ENCODE measurements at places on chromosomes 5 and 9.

DNA sequence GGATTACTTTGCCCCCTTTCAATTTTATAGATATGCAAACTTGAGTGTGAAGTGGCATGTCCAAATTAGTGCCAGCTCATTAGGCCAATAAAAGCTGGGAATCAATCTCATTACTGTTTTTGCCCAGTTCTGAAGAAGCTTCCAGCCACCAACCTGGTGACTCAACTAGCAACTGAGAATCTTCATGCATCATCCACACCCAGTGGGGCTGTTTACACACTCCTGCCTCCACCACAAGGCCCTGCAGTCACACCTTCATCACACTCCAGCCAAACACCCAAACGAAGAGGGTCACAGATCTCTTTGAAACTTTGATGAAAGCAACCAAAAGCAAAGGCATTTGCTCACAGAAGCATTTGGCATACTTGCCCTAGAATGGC is 41.3 kb upstream of the S1PR3 start:
- peak; percentile 17 for DNase-seq

GRCh38 chr5:138186002-138186447 is 7.1 kb downstream of the KIF20A start:
- no peak for DNase-seq

DNA sequence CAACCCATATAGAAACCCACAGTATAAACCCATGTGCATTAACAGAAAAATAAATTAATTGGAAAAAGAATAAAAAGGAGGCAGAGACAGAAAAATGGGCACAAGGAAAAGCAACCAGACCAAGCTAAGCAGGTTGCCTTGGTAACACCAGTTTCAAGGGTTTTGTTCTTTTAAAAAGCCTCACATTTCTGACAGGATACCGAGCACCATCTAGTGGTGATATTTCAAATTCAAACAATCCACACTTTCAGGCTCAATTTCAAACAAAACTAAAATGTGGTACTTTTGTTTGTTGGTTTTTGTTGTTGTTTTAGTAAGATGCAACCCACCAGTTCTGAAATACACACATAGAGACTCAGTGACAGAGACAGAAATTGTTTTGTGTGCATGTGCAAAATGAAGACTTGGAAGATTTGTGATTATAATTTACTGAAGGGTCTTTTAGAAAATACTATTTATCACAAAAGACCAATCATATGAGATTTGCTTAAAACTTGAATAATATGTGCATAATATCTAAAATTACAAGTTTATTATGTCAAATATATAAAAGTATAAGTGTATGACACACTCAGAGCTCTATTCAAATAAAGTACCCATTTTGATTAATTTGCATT is 318.2 kb downstream of the SLCO4C1 start:
- peak; percentile 47 for DNase-seq

DNA sequence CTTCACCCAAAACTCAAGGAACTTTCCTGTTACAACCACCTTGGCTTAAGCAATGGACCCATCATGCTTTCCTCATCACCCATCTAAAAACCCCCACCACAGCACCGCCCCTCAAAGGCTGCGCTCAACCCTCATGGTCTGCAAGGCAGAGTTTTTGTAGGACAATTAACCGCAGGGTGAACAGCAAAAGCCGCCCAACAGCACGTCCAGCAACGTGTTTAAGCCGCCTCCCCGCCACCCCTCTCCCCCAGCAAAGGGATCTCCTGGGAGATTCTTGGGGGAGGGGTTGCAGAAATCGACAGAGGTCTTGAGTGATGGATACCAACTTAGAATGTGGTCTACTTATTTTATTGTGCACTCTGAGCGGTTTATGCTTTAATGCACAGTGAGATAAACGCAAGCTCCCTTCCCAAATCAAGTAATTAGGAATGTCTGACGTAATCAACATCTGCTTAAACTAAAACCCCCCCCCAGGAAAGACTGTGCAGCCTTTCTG is 1.9 kb downstream of the ROR2 start:
- DNase-seq, result no peak

- peak; percentile 97 for DNase-seq
Measured at GRCh38 chr9:35516479-35516878, 26.6 kb downstream of the RUSC2 start.

- peak; percentile 52 for DNase-seq
Measured at GRCh38 chr9:97980479-97980803, 2.7 kb upstream of the ANP32B start.

- DNase-seq, result no peak
Measured at GRCh38 chr5:82244854-82245635, 33.1 kb downstream of the RPS23 start.

GRCh38 chr9:115292584-115293279 is 174.8 kb upstream of the TNC start:
- no peak for DNase-seq

GRCh38 chr9:80020056-80020455 is 448.3 kb downstream of the TLE4 start:
- DNase-seq, result no peak

GRCh38 chr9:130990306-130990977 is 18.5 kb upstream of the LAMC3 start:
- no peak for DNase-seq

DNA sequence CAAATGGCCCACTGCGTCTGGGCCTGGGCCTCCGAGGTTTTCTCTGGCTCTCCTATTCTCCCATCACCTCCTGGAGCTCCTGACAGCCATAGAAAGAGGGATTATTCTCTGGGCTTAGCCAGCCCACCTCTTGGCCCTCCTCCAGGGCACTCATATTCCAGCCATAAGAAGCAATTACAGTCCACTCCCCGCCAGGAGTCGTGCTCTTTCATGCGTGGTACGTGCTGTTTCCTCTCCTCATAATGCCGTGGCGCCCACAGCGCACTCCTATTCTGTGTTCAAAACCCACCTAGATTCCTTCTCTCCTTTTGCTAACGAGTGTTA is 240.8 kb upstream of the ZNF462 start:
- peak; percentile 30 for DNase-seq

DNA sequence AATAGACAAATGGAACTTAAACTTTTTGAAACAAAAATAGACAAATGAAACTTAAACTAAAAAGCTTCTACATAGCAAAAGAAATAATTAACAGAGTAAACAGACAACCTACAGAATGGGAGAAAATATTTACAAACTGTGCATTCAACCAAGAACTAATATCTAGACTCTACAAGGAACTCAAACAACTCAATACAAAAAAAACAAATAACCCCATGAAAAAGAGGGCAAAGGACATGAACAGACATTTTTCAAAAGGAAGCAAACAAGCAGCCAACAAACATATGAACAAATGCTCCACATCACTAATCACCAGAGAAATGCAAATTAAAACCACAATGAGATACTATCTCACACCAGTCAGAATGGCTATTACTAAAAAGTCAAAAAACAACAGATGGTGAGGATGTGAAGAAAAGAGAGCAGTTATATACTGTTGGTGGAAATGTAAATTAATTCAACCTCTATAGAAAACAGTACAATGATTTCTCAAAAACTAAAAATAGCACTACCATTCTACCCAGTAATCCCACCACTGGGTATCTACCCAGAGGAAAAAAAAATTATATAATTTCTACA is 170.8 kb upstream of the RGMB start:
- DNase-seq, result no peak

GRCh38 chr9:133665535-133665934 is 29.4 kb downstream of the DBH start:
- no peak for DNase-seq

GRCh38 chr9:132732326-132733259 is 62.3 kb downstream of the GTF3C4 start:
- no peak for DNase-seq

GRCh38 chr9:134381671-134382516 is 55.6 kb downstream of the RXRA start:
- no peak for DNase-seq

GRCh38 chr9:116002624-116003023 is 151.0 kb upstream of the PAPPA start:
- DNase-seq, result peak; percentile 27

DNA sequence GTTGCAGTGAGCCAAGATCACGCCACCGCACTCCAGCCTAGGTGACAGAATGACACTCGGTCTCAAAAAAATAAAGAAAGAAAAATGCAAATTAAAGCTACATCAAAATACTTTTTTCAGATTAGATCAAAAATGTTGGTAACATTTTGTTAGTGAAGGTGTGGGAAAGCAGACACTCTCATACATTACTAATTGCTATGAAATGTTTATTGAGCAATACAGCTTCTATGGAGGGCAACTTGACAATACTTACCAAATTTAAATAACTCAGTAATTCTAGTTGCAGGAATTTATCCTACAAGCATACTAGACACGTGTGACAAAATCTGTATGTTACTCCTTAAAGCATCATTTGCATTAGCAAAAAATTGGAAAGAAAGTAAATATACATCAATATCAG is 4.1 kb downstream of the TRIM23 start:
- no peak for DNase-seq

- peak; percentile 14 for DNase-seq
Measured at GRCh38 chr5:138573949-138574670, 1.1 kb downstream of the HSPA9 start.

DNA sequence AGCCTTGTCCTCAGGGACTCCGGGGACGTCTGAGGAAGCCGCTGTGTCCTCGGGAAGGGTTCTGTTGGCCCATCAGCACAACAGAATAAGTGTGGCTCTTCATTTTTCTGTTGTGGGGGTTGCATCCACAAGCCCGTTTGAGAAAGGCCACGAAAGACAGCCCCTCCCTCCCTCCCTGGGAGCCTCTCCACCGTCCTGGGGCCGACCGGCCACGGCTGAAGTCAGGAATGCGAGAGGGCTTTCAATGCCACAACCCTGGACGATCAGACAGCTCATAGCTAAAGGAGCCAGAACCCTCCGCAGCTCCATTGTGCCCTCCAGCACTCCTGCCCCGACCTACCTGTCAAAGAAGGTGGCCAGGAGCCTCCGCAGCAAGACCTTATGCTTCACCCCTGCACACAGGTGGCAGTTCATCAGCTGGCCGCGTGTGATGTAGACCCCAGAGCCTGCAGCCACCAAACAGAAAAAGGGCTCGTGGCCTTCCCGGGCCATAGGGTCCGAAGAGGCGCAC is 52.4 kb upstream of the UBAC1 start:
- DNase-seq, result no peak

Data from fibroblast of skin of scalp (primary cell).